ENCODE measurements at places on chromosomes 13 and 19. TPM values are rescaled to one million over a fixed set of nuclear protein-coding genes. Genes with fewer than 3 reads are reported as not detected.
A peak's percentile ranks its signal among the peaks of the same experiment; 100 is the strongest.

- no peak for DNase-seq
Measured at GRCh38 chr19:601790-602189, 12.1 kb downstream of the HCN2 start.

GRCh38 chr19:47109541-47110375 lies 3.8 kb downstream of the ZC3H4 start:
- DNase-seq, result peak; percentile 61

SERP2 gene
- total RNA-seq, result not detected

- DNase-seq, result no peak
Measured at GRCh38 chr13:41812851-41813250, 148.1 kb downstream of the VWA8 start.

GRCh38 chr13:23777575-23777870 lies 111.7 kb downstream of the MIPEP start:
- no peak for DNase-seq

DNA sequence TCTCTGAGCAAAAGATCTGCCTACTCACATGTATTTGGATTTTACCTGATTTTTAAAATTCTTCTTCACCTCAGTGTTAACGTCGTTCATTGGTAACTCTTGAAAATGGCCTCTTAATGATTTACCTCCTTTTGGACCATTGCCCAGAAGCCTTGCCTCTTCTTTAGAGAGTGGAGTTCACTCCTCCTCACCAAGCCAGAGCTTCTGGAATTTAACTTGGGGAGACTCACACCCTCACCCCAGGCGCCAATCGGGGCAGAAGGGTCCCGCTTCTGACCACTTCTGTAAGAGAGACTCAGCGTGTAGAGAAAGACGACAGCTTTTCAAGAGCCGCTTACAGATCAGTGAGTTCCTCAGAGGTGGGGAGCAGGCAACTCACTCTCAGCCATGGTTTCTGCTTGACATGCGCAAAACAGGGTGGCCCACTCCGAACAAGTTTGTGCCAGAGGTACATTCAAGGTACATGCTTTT lies 2.7 kb downstream of the PNMA8C start:
- peak; percentile 40 for DNase-seq

- no peak for DNase-seq
Measured at GRCh38 chr19:11196406-11197287, 698 bp downstream of the KANK2 start.

ZNF442 gene
- total RNA-seq, result 7.7 TPM

DNA sequence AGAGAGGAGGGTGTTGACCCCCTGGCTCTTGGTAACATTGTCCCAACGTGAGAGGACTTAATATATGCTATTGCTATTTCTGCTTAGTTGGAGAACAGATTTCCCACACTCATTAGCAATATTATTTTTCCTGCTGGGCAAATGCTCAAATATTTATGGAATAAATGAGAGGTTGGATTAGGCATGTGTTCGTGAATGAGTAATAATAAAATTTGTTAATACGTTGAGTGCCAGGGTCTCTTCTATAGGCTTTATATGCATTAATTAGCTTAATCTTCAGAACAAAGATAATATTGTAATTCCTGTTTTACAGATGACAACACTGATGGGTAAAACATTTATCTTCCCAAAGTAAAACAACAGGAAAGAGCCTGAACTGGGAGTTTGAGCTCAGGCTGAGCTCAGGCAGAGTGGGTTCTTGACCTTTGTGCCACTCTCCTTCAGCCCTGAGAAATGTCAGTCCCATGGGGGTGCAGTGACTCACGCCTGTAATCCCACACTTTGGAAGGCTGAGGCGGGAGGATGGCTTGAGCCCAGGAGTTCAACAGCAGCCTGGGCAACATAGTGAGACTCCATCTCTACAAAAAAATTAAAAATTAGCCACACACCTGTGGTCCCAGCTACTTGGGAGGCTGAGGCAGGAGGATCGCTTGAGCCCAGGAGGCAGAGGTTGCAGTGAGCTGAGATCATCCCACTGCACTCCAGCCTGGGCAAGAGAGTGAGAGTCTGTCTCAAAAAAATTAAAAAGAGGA lies 1.2 kb downstream of the ZNF233 start:
- DNase-seq, result no peak

GRCh38 chr19:8254286-8255001 lies 45.3 kb downstream of the CERS4 start:
- DNase-seq, result no peak

- DNase-seq, result no peak
Measured at GRCh38 chr13:60093425-60094019, 70.2 kb downstream of the DIAPH3 start.

DNA sequence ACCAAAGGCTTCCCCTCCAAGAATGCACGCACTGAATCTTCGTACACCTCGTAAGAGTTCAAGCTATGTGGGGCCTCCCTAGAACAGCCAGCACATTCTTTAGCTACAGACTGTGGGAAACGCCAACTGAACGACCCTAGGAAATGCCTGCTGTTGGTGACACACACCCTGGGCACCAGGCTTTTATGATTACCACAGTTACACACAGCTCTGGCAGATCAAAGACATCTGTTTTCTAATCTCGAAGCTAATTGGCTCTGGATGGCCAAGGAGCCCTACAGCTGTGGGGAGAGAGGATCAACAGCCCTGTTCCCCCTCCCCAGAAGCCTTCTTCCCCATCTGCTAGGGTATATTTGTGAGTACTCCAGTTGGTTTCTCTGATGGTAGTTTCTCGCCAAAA lies 123.0 kb downstream of the COL4A1 start:
- DNase-seq, result no peak

- DNase-seq, result no peak
Measured at GRCh38 chr13:44872751-44873150, 116.5 kb downstream of the NUFIP1 start.

GRCh38 chr19:8571006-8571411 lies 6.2 kb downstream of the MYO1F start:
- no peak for DNase-seq

DNA sequence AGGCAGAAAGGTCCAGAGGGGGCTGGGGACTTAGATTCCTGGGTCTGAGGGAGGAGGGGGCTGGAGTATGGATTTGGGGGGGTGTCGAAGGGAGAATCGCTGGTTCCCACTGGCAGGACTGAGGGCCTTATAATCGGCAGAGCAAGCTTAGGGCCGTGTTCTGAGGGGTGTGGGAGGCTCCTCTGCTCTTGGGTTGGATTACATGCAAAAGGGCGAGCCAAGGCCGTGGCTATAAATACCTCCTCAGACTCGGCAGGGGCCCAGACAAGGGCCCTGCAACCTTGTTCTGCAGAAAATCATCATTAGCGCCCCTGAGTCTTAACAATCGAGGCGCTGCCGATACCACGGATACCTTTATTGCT lies 707 bp upstream of the MAMSTR start:
- no peak for DNase-seq

Data from G401 (cell line).